ENCODE measurements at places on chromosomes 1 and 21. TPM values are rescaled to one million over a fixed set of nuclear protein-coding genes. Genes with fewer than 3 reads are reported as not detected.

- no peak for DNase-seq
These were observed 25.1 kb downstream of the ATP8B2 start for GRCh38 chr1:154350383-154350782.

DNA sequence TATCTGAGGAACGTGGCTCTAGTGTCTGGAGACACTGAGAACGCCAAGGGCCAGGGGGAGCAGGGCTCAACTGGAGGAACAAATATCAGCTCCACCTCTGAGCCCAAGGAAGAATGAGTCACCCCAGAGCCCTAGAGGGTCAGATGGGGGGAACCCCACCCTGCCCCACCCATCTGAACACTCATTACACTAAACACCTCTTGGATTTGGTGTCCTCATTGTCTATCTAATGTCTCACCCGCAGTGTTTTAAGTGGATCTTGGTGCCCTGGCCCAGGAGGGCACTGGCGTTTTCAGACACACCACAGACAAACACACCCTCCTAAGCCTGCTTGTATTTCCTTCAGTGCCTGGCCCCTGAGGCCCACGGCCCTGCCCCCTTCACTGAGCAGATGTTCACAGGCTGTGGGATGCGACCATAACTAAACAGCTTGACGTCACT is 2.2 kb upstream of the FALEC start:
- DNase-seq, result no peak

GRCh38 chr1:12204140-12204539 is 25.7 kb upstream of the VPS13D start:
- DNase-seq, result no peak

GRCh38 chr1:118254001-118254400 is 69.0 kb upstream of the SPAG17 start:
- DNase-seq, result no peak

DNA sequence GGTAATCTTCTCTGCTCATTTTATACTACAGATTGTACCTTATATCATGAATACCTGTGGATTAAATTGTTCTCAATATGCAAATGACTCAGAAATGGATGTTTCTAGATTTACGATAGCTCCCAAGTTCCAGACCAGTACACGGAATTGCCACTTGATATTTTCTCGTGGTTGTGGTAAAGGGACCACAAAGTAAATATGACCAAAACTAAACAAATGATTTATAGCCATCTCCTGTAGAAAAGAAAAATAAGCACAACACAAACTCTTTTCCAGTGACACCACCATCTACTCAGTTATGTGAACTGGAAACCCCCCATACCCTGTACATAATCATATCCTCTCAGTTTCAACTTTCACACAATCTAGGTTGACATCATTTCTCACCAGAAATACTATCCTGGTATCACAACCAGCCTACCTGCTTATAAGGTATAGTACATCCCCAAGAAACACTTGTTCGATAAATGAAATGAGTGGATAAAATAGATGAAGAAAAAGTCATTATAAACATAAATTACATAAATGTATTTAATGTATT is 172.3 kb downstream of the ADGRL4 start:
- DNase-seq, result no peak

GRCh38 chr1:219324171-219324570 is 150.5 kb downstream of the LYPLAL1 start:
- no peak for DNase-seq

GRCh38 chr1:178263341-178263740 is 169.4 kb downstream of the RASAL2 start:
- no peak for DNase-seq

DNA sequence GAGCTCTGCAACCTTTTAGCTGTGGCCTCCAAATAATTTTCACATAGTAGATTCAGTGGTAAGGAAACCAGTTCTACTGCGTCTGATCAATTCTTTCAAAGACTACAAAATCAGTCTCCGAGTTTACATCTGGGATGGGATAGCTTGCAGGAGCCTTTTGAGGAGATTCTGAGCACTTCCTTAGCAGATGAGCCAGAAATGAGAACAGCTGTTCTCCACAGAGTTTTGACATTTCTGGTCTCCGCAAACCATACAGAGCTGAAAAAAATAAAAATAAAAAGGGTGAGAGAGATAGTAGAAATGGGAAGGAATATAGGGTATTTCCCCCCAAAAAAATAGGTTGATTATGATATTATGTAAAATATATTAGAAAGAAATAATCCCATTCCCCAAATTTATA is 119.3 kb downstream of the LYPLAL1 start:
- no peak for DNase-seq

DNA sequence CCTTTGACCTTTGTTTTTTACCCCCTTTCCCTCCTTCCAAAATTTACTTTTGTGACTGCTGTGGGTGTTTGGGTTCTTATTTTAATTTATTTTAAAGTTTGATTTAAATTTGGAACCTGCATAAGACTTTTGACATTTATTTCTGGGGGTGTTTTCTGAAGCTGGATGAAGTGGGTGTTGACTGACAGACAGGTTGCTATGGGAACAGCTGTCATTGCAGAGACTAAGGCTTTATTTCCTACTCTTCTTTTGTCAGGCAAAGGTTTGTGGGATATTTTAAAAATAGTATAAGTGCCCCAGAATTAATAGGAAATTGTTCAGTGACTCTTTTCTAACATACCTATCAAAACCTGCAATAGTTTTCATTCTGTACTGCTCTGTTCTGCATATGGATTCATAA is 290.8 kb upstream of the ESRRG start:
- no peak for DNase-seq

- no peak for DNase-seq
These were observed 439.6 kb downstream of the TTLL7 start for GRCh38 chr1:83559129-83559840.

DNA sequence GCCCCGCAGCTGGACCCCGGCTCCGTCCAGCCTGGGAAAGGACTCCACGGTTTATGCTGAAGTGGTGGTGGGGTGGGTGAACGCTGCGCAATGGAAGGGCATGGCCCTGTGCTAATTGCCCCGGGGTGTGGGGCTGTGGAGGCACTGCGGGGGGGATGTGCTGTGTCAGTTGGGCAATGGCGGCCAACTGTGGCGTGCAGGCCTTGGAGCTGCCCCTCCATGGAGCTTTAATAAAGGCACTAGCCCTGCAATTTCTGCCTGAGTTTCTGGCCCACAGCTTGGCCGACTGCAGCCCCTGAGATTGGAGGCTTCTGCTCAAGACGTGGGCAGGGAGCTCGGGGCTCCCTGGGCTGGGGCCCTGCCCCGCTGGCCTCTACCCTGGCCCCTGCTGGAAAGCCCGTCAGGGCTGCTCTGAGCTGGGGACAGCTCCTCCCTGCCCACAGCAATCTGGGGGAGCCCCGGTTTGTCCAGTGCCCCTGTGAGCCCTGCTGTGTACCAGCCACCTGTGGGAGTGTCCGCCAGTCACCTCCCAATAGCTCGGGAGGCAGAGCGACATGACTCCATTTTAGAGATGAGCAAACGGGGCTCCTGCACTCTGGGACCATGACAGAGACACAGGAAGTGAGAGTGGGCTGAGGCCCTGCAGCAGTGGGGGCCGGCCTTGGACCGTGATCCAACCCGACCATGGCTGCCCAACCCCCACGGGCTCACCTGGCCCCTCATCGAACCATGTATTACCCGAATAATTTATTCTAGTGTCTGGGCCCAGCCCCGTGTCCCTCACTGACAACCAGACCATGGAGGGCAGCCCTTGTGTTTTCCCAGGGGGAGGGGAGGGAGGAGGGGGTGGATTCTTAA is 8.7 kb upstream of the TNFRSF14 start:
- DNase-seq, result no peak

DNA sequence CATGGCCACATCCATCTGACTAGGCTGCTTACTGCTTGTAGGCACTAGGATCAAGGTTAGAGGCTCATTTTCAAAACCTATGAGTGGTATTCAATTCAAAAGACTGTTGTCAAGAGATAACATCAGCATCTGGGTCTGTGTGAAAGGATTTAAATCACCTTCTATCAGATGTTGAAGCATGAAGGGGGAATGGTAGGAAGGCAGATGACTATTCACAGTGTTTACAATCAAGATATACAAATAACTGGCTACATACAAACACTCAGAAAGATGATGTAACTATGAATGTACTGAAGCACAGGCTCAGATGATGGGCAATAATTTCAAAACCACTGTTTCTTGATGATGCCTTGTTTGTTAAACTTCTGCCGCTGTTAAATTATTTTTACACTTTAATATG is 249.2 kb downstream of the SLC45A1 start:
- no peak for DNase-seq

DNA sequence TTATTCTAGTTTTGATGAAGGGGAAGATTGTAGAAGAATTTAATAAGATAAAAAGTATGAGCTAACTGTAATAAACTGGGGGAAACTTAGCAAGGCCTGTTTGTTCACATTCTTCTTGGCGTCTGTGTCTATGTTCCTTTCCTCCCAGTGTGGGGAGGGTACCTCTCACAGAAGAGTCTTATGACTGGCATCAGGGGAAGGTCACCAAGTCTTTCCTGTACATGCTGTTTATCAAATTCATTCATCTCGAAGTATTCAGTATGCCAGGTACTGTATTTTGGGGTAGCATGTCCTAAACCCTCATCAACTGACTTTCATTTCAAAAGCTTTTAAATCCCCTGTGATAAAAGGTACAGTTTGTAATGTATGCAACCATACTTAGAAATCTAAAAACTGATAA is 78.4 kb downstream of the HS2ST1 start:
- DNase-seq, result no peak

DNA sequence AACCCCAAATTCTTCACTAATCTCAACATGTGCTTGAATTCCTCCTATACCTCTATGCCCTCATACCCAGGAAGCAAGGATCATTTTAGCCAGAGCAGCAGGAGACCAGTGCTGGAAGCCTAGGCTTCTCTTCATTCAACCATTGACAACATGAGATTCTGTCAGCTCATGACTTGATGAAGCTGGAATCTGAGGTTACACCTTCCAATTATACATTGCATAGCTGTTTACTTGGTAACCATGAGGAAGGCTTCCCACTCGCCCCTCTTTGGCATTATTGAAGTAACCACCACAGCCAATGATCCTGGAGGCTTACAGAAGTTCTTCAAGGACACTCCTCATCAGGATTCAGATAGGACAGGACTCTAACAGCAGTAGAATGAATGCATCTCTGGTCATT is 160.3 kb downstream of the TPR start:
- DNase-seq, result no peak

DNA sequence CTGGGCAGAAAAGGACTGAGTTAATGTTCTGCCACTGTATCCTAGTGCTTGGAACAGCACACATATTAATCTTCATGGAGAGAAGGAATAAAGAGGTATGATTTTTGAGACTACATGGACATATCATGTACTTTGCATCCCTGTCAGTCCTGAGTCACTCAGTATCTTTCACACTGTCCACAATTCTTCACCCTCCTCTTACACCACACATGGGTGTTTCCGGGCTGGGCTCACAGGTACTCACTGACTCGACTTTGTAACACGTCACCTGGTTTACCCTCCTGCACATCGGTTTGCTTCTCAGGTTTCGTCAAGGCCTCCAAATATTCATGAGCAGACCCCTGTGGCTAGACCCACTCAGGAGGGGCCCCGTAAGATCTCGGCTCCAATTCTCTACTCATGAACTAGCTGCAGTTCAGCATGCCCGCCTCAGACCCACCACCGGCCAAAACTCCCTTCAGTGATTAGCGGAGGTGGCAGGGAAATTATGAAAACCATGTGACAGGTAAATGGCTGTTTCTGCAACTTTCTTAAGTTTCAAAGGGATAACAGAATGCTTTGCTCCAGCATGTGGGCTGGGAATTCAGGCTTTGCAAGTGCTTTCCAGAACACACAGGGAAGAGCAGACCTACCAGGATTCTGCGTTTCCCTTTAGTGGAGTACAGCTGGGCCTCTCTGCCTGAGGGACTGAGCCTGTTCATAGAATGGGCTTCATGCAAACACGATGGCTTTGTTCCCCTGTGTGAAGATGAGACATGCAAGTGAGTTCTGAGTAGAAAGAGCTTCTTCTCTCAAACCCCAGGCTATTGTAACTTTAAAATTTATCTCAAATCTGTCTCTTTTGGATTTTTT is 31.3 kb upstream of the TRABD2B start:
- DNase-seq, result no peak

DNA sequence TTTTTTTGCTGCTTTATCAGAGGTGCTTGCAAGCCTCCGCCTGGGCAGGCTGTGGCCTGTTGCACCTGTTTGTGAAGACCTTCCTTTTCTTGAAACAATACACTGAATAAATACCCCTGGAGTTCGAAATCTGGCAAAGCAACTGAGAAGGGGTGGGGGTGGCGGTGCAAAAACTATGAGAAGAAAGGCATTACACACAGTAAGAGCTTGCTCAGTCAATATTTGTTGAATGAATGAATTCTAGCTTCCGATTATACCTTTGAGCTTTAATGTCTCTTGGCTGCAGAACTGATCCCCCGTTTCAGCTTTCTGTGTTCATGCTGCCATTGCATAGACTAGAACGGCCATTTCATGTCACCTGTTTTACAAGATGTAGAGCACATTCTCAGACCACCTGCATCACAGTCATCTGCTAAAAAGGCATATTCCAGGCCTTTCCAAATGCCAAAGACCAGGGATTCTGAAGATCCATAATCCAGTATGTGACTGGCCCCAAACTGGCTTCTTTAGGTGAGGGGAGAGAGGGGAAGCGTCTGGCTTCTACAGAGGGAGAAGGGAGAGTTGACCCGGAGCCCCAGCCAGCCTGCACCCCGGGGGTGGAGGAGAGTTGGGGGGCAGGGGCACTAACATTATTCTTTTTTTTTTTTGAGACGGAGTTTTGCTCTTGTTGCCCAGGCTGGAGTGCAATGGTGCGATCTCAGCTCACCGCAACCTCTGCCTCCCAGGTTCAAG is 111.5 kb downstream of the ETS2 start:
- DNase-seq, result no peak

DNA sequence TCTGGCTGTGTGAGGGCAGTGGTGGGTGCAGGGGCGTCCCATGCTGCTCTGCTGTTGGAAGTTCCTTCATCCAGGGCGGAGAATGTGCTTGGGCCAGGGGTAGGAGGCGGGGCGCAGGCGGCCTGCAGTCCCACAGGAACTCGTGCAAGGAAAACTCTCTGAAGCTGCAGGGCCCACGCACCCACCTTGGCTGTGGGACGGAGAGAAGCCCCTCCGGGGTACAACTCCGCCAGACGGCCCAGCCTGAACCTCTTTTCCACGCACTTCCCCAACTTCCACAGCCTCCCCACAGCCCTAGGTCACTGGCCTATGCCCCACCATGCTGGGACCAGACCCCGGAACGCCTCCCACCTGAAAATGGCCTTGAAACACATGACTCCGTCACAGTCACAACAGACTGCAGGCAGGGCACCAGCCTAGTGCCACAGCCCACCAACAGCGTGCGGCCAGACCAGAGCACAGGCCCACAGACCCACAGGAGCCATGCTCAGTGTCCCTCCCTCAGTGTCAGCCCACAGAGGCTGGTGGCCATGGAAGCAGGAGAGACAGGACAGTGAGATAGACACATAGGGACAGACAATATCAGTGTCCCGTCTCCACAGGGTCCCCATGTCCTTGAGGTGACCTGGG is 47.8 kb downstream of the WNT9A start:
- DNase-seq, result no peak

The PKP1 gene
- not detected for total RNA-seq

The LCE3D gene
- not detected for total RNA-seq

The PRKAA2 gene
- total RNA-seq, result 8.6 TPM

The KDF1 gene
- 26.1 TPM for total RNA-seq

The CD58 gene
- 7.4 TPM for total RNA-seq

The TIE1 gene
- total RNA-seq, result 1.2 TPM

The EFNA4 gene
- total RNA-seq, result 45.5 TPM

The HCRTR1 gene
- total RNA-seq, result not detected

Measured in progenitor cell of endocrine pancreas (in vitro differentiated cells).